H1 (cell line): ENCODE measurements at places on chromosomes 13 and 19. TPM values are rescaled to one million over a fixed set of nuclear protein-coding genes. Genes with fewer than 3 reads are reported as not detected.

SMIM44 gene
- not detected in 2 replicates for polyA plus RNA-seq

ANGPTL8 gene
- not detected in 2 replicates for polyA plus RNA-seq

ZNF433 gene
- polyA plus RNA-seq, result 0.68 and 0.71 TPM in 2 replicates

TBXA2R gene
- 0.39 and 0.80 TPM in 2 replicates for polyA plus RNA-seq

PCDH20 gene
- polyA plus RNA-seq, result 0.52 and 0.65 TPM in 2 replicates

SHANK1 gene
- polyA plus RNA-seq, result 1.1 and 1.2 TPM in 2 replicates

GPR12 gene
- 0.27 and 0.53 TPM in 2 replicates for polyA plus RNA-seq
